ENCODE measurements at places on chromosomes 5 and 9.

DNA sequence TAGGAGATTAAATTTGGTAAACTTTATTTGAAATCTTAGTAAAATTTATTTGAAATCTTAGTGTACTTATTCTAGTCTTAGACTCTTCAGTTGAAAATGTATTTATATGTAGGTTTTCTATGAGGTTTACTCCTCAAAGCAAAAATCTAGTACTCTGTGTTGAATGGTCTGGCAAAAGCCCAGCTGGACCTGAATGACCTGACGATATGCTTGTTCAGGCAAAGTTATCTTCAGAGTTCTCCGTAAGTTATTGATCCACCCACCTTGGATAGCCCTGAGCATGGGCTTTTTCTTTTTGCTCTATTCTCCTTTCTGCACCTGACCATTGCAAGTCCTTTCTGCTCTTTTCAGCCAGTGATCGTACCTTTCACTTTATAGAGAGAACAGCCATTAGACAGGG, 158.4 kb downstream of the MAN2A1 start:
- no peak for DNase-seq

- no peak for DNase-seq
These were observed 12.0 kb upstream of the PHYKPL start for GRCh38 chr5:178244576-178244975.

DNA sequence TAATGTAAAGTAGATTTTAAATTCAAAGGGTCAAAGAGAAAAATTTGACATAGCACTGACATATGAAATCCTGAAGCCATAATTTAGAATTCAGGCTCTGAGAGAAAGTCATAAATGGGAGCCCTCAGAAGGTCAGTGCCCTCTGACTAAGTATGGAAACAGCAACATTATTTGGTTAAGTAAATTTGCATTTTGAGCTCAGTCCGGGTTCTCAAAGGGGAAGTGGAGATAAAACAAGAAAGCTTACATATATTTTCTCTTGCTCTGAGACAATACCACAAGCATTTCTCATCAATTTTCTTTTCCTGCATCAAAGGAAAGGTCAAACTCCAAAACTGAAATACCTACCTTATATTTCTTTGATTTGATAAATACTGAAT, 348.0 kb downstream of the SEMA5A start:
- no peak for DNase-seq

GRCh38 chr5:138960145-138960692, 85.1 kb upstream of the LRRTM2 start:
- DNase-seq, result no peak

DNA sequence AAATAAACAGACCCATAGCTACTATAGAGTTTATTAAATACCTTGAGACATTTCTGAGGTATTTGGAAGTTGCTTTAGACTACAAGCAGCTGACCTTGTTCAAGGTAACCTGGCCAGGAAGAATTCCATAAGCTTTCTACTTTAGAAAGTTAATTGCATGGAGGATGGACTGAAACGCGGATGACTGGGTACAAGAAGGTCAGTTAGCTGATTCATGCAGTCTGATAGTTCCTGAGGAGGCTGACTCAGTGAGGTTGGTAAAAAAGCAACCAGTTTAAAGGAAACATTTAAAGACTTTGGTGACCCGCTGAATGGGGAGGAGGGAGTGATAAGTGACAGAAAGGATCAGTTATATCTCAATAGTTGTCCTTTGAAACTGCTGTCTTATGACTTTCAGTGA, 670.1 kb upstream of the CDH9 start:
- no peak for DNase-seq

- DNase-seq, result no peak
These were observed 1138.9 kb upstream of the WWC1 start for GRCh38 chr5:167152561-167152960.

DNA sequence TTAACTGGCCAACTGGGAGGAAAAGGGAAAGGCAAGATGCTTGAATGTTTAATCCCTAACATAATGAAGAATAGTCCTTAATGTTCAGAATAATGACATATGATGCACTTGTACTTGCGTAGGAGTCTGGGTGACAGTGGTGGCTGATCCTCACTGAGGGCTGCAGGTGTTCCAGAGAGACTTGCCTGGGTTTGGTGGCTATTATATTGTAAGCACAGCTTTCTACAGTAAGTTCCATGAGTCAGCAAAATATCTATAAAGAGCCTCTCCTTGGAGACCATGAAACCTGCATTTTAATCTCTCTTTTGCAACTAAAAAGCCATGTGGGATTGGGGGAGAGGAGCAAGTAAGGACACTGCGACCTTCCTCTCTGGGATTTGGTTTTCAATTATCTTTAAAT, 1.9 kb upstream of the NPR2 start:
- no peak for DNase-seq

GRCh38 chr5:56307714-56308333, 74.7 kb upstream of the ANKRD55 start:
- no peak for DNase-seq

DNA sequence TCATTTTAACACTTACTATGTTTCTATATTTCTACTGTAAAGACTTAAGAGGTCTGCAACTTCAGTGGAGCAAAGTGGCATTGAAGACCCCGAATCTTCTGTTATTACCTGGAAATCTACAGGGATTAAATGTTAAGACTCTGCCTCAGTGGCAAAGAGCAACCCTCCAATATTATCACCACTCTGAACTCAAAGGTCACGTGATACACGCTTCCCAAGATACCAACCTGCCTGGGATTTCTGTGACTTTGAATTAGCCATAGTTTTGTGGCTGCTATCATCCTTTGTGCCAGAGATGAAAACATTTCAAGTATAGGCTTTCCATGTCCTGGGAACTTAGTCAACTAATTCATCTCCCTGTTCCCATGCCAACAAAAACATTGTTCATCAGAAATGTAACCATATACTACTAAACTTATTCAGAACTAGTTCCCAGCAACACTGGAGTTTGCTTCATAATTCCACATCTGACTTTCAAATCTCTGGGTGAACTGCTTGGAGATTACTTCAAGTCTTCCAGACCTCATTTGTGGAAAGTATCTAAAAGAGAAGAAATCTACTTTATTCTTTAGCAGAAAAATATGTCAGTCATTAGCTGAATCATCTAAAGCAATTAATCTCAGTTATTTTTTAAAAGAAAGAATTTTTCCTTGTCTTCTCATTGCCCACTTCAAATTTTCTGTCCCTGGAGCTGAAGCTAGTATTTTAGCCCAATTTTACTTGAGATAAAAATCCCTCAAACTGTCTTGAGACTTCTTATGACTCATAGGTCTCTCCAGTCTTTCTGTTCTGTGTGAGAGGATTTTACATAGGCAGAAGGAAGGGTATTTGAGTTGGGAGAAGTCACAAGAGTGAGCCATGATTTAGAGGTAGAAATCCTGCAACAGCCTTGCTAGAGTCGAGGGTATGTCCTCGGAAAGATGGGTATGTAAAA, 83.0 kb downstream of the ZNF462 start:
- DNase-seq, result no peak

DNA sequence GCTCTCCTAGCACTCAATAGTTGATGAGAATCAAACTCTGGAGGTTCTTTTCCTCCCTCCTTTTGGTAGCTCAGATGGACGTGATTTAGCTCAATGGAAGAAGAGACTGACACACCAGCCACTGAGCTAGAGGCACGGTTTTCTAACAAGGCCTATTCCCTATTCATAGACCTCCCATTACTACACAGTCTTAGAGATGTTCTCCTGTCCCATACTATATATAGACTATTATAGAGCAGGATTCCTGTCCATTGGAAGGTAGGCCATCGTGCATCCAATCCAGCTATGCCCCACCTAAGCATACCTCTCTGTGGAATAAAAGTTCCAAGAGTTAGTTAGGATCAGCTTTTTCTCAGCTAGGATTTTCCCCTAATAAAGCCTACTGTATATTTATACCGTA, 30.3 kb upstream of the CTNNAL1 start:
- DNase-seq, result no peak

DNA sequence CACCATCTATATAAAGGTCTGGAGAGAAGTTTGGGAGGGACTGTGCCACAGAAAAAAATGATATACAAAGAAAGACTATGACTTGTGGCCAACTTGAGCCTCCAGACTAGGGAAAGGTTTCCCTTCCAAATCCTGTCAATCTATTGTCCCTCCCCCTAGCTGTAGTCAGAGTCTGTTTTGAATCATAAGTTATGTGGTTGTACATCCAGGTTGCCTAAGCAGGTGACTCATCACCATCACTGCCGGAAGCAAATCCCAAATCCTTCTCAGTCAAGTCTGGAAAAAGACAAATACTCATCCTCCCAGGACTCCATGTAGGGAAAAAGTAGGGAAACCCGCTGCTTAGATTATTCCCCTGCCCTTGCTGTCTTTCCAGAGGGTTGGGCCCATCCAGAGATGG, 235.7 kb downstream of the CDK5RAP2 start:
- no peak for DNase-seq

- DNase-seq, result no peak
These were observed 157.7 kb downstream of the BNC2 start for GRCh38 chr9:16712787-16713186.

- no peak for DNase-seq
These were observed 513.5 kb downstream of the DMAC1 start for GRCh38 chr9:7286101-7286500.
